NCI-H446 treated with DMSO at 0.1 percent for 48 hours (cell line): ENCODE measurements at places on chromosomes 7 and 10.

GRCh38 chr10:61791216-61791615 lies 110.3 kb upstream of the ARID5B start:
- no peak for DNase-seq

GRCh38 chr10:119377451-119377957 lies 165.0 kb downstream of the RGS10 start:
- DNase-seq = peak; percentile 67

DNA sequence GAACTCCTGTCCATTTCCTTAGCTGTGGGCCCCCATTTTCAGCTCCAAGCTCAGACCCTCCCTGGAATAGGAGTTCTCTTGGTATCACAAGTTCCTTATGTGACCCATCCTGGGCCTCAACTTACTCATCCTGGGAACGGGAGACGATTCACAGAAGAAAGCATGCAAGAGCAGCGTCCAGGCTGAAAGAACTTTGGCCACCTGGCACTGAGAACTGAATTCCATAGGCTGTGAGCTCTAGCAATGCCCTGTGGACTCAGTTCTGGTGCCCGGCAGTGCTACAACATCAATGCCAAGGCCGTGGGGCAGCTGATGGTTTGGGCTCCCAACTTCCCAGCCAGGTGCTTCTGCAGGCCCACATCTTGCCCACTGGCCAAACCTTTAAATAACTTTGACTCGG lies 3.9 kb upstream of the CUEDC2 start:
- no peak for DNase-seq

DNA sequence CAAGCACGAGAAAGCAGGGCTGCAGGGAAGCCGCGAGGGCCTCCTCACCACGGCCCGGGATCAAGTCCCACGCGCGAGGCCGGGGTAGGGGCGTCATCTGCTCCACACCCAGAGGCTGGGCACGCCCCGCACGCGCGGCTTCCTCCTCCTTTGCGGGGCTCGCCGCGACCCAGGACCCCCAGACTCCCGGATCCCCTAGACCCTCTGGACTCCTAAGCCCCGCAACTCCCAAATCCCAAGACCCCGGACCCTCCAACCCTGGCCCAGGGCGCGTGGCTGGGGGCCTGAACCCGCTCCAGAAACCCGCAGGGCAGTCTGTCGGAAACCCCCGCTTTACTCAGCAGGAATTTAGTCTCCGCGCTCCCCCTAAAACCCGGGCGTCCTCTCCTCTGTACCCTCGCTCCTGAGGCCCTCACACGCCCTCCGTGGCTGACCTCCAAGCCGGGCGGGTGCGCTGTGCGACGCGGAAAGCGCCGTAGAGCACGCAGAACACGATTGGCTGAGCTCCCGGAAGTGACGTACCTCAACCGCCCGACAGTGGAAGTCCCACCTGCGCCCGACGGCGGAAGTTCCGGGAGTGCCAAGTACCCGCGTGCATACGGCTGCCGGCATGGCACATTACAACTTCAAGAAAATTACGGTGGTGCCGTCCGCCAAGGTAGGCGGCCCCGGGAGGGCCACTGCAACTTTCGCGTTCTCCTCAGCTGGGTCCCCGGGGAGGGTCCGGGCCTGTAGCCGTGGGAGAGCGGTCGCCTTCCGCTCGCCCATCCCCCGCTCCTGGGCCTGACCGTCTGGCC lies at the start of gene GTPBP4:
GTPBP4 (plus strand) TSS at position 565 of the 797 bp plus-strand sequence; CDS start at position 611, 46 bp downstream.
- DNase-seq = peak; percentile 89

GRCh38 chr10:96890172-96890513 lies 58.0 kb downstream of the LCOR start:
- DNase-seq = no peak

DNA sequence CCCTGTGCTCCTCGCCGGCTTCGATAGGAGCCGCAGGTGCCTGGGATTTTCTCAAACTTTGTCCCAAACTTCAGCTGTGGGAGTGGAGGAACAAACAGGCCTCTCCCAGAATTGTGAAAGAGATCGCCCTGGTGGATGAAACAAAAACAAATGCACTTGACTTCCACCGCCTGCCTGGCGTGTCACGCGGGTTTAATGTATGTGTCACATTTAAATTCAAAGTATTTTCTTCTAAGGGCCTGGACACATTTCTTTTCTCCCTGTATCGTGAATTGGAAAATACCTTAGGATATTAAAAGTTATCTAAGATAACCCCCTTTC lies 694 bp upstream of the WASL start:
- no peak for DNase-seq
